CD4-positive, alpha-beta T cell (primary cell): ENCODE measurements at places on chromosomes 7 and 10.

- no peaks in the 10 kb centered on the region for H3K4me1 ChIP-seq
- H3K36me3 ChIP-seq = no peaks in the 10 kb centered on the region
- peaks cover 6% of the 10 kb centered on the region for H3K27me3 ChIP-seq
- H3K4me3 ChIP-seq = no peak overlapping the region
- H3K27ac ChIP-seq = no peak overlapping the region
- DNase-seq = no peak
Observed at GRCh38 chr10:28801869-28802268, 124.5 kb downstream of the BAMBI start.

DNA sequence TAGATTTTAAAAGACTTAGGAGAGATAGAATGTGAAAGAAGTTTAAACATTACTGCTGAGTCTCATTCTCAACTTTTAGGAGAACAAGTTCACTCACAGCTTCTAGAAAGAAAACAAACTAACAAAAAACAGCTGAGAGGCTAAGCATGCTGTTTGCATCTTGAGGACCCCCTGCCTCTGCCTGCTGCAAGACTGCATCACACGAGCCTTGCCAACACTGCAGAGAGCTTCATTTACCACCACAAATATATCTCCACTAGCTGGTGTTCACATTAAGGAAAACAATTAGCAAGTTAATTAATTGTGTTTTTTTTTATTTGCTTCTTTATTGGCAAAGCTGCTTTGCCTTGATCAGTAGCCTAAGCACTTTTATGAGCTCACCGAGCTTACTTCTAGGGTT lies 336.6 kb upstream of the KIAA1217 start:
- no peak for DNase-seq
- H3K36me3 ChIP-seq = no peaks in the 10 kb centered on the region
- no peaks in the 10 kb centered on the region for H3K4me1 ChIP-seq
- no peak overlapping the region for H3K4me3 ChIP-seq
- no peak overlapping the region for H3K27ac ChIP-seq

DNA sequence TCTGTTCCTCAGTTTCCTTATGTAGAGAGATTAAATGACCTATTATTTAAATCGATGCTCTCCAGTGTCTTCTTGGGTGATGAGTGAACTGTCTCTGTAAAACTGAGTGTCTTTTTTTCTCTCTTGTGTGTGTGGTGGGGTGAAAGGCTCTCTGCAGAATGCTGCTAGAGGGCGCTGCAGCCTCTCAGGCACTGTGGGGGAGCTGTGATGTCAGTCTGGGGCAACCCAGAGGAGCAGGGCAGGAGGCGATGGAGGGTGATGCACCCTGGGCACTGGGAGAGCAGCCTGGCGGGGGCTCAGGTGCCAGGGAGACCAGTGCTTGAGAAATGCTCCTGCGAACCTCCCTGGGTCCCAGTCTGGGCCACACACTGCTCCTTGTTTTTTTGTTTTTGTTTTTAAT lies 110.1 kb upstream of the POM121L12 start:
- no peak overlapping the region for H3K27ac ChIP-seq
- H3K4me1 ChIP-seq = no peaks in the 10 kb centered on the region
- H3K36me3 ChIP-seq = no peaks in the 10 kb centered on the region
- no peaks in the 10 kb centered on the region for H3K27me3 ChIP-seq
- H3K4me3 ChIP-seq = no peak overlapping the region

DNA sequence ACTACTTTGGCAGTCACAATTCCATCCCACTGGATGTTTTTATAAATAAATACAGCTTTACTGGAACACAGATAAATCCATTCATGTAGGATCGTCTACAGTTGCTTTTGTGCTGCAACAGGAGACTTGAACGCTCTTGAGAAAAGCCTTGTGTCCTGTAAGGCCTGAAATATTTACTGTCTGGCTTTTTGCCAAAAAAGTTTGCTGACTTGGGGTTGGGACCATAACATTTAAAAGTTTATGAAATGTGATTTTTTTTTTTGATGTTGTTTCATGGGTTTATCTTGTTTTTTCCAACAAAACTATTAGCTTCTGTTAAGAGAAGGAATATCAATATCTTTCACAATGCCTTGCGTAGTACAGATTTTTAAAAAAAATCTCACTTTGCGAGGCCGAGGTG lies 71.1 kb upstream of the MINDY3 start:
- H3K4me3 ChIP-seq = no peak overlapping the region
- DNase-seq = no peak
- H3K27ac ChIP-seq = no peak overlapping the region
- peaks cover 5% of the 10 kb centered on the region for H3K27me3 ChIP-seq
- no peaks in the 10 kb centered on the region for H3K36me3 ChIP-seq

- H3K4me1 ChIP-seq = no peaks in the 10 kb centered on the region
- DNase-seq = no peak
- no peak overlapping the region for H3K27ac ChIP-seq
- H3K36me3 ChIP-seq = no peaks in the 10 kb centered on the region
Observed at GRCh38 chr10:87578842-87579401, 74.2 kb downstream of the MINPP1 start.

GRCh38 chr7:37765872-37766525 lies 82.4 kb upstream of the NME8 start:
- H3K27ac ChIP-seq = no peak overlapping the region
- DNase-seq = no peak
- H3K4me1 ChIP-seq = no peaks in the 10 kb centered on the region
- no peaks in the 10 kb centered on the region for H3K36me3 ChIP-seq

DNA sequence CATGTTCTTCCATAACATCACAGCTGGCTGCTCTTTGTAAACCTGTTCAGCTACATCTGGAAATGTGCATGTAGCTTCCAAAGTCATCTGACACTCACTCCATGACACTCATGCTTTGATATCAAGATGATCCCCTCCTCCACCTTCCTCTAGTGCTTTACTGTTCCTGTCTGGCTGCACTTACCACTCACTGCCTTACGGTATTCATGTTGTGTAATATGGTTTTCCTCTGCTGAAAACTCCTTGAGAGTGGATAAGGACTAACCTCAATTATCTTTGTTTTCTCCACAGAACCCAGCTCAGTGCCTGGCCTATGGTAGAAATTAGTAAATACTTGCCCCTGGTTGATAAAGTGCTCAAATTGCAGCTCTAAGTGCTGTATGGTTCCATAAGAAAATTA lies 483.9 kb downstream of the HTR7 start:
- H3K27ac ChIP-seq = no peak overlapping the region
- no peak for DNase-seq

DNA sequence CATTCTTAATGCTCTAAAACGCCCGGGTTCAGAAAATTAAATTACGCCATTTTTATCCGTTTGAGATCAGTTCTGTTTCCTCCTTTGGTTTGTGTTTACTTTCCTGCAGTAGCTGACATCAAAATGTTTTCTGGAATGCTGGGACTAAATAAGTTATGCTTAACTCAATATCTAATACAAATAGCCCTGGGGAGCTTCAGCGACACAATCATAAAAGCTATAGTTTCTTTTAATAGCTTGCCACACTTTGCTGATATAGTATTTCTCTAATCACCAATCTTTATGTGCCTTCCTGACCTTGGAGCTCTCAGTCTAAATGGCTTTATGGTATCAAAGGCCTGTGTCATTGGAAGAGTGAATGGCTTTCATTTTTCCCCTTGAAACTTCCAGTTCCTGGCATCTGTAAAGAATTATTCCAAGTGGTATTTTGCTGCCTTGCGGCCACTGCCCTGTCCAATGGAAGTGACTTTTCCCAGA lies 202.7 kb downstream of the HDAC9 start:
- no peak for DNase-seq
- no peak overlapping the region for H3K27ac ChIP-seq
- no peaks in the 10 kb centered on the region for H3K4me1 ChIP-seq
- no peaks in the 10 kb centered on the region for H3K36me3 ChIP-seq

DNA sequence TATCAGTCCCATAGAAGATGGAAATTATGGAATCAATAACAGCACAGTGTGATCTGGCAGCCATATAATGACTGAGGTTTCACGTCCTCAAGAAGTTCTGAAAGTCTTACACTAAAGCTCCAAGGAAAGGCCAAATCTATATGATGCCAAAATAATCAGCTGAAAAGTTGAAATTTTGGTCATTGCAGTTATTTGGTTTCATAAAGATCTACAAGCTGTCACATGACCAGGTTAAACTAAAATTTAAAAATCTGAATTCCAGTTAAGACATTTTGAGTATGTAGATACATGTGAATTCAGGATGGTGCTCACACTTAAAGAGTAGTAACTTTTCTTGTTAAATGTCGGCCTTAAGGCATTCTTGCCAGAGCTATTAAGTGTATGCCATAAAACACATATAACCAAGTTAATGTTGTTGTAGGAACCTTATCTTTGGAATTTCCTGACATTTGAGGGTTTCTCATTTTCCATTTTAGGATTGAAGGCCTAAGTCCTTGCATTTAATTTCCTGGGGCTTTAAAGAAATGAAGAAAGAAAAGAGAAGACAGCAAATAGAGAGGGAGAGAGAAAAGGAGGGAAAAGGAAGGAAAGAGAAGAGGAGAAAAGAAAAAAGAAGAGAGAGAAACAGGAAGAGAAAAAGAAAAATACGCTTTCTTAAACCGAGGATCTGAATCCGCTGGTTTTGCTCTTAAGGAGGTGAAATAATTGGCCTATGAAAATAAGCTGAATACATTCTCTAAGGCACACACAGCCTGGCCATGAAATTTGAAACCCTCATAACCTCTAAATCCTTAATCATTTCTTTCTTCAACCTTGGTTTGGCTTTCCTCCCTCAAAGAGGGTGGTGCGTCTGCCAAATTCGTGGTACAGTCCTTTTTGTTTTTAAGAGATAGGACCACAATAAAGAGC lies 43.8 kb downstream of the DENND2A start:
- DNase-seq = no peak

DNA sequence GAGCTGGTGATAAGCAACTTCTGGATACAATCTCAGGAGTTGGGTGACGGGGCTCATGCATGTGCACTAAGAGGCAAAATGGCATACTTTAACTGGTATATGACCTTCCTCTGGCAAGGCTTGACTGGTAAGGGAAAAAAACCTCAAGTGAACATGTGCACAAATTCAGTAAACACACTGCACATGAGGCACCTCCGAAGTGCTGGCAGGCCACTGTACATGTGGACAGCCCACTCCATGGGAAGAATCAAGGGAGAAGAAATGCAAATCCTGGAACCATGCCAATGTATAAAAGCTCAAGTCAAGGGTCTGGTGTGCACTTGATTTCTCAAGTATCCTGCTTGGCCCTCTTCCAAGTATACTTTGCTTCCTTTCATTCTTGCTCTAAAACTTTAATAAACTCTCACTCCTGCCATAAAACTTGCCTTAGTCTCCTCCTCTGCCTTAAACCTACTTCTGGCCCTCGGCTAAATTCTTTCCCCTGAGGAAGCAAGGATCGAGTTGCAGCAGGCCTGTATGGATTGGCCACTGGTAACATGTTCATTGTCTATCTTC lies 167.2 kb downstream of the RAMP3 start:
- no peaks in the 10 kb centered on the region for H3K36me3 ChIP-seq
- no peak for DNase-seq
- no peak overlapping the region for H3K27ac ChIP-seq

DNA sequence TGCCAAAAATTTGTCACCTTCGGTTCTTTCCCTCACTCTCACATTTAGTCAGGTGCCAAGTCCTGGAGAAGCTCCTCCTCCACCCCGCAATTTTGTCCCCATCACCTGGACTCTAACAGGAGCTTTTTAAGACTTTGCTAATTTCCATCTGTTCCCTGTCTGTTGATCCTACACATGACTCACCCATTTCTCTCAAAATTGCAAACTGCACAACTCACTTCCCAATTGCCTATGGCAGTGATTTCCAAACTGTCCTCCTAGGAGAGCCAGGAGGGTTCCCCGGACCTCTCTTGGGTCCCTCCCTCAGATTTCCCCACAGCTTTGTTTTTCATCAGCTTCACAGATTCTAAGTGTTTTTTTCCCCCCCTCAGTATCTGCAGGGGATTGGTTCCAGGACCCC lies 120.3 kb downstream of the WNT2 start:
- H3K4me1 ChIP-seq = no peaks in the 10 kb centered on the region
- no peak overlapping the region for H3K27ac ChIP-seq
- no peaks in the 10 kb centered on the region for H3K27me3 ChIP-seq
- H3K36me3 ChIP-seq = no peaks in the 10 kb centered on the region
- no peak for DNase-seq
- no peak overlapping the region for H3K4me3 ChIP-seq

GRCh38 chr10:43284341-43284910 lies 17.6 kb upstream of the RASGEF1A start:
- H3K27ac ChIP-seq = no peak overlapping the region
- DNase-seq = peak; percentile 36
- H3K4me1 ChIP-seq = peaks cover 38% of the 10 kb centered on the region
- no peak overlapping the region for H3K4me3 ChIP-seq
- H3K27me3 ChIP-seq = peaks cover 2% of the 10 kb centered on the region

GRCh38 chr10:103758294-103758681 lies 97.1 kb downstream of the SH3PXD2A start:
- no peak overlapping the region for H3K27ac ChIP-seq
- DNase-seq = no peak
- no peak overlapping the region for H3K4me3 ChIP-seq

- H3K4me3 ChIP-seq = no peak overlapping the region
- H3K4me1 ChIP-seq = no peaks in the 10 kb centered on the region
- DNase-seq = no peak
- no peaks in the 10 kb centered on the region for H3K27me3 ChIP-seq
Observed at GRCh38 chr7:2573761-2574160, 15.0 kb downstream of the IQCE start.

GRCh38 chr7:11681461-11681860 lies 150.5 kb downstream of the THSD7A start:
- no peaks in the 10 kb centered on the region for H3K36me3 ChIP-seq
- DNase-seq = no peak
- H3K27ac ChIP-seq = no peak overlapping the region

DNA sequence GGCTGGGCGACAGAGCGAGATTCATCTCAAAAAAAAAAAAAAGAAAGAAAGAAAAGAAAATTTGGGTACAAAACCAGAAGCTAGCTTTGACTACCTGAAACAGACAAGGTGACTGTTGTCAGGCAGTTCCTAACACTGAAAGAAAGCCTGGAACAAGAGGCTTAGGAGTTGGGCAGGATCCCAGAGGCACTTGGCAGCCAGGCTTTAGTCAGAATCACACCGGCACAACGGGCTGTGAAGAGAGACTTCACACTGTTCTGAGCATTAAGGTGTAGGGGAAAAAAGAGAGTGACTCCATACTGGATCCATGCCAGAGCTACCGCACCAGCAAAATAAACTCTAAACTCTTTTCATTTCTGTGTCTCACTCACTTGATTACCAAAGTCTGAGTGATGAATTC lies 130.8 kb downstream of the ZNF467 start:
- H3K4me1 ChIP-seq = no peaks in the 10 kb centered on the region
- DNase-seq = no peak
- no peak overlapping the region for H3K4me3 ChIP-seq

DNA sequence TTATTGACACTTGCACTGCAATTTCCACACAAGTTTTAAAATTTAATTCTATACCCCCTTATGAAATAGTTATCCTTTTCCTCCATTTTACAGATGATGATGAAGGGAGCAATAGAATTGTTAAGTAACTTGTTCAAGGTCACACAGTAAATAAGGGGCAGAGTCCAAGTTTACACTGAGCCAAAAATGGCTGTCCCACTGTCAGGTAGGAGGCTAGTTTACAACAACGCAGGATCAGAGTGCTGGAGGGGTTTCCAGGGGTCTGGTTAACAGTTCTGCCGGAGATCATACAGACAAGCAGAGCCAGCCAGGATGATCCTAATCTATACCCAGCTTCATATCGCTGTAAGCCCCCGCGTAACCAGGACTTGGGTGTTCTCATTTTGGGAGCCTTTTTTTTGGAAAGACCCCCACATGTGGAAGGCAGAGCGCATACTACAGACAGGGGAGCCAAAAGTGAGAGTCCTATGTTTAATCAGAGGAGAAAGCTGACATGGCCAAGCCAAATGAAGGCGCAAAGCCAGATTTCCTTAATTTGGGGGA lies 524 bp upstream of the UNC5B start:
- H3K36me3 ChIP-seq = no peaks in the 10 kb centered on the region
- DNase-seq = no peak
- no peak overlapping the region for H3K27ac ChIP-seq
- H3K27me3 ChIP-seq = peaks cover 67% of the 10 kb centered on the region
